ENCODE measurements at places on chromosomes 7 and 10.

- no peak for DNase-seq
Observed at GRCh38 chr7:20594023-20594422, 21.4 kb upstream of the ABCB5 start.

DNA sequence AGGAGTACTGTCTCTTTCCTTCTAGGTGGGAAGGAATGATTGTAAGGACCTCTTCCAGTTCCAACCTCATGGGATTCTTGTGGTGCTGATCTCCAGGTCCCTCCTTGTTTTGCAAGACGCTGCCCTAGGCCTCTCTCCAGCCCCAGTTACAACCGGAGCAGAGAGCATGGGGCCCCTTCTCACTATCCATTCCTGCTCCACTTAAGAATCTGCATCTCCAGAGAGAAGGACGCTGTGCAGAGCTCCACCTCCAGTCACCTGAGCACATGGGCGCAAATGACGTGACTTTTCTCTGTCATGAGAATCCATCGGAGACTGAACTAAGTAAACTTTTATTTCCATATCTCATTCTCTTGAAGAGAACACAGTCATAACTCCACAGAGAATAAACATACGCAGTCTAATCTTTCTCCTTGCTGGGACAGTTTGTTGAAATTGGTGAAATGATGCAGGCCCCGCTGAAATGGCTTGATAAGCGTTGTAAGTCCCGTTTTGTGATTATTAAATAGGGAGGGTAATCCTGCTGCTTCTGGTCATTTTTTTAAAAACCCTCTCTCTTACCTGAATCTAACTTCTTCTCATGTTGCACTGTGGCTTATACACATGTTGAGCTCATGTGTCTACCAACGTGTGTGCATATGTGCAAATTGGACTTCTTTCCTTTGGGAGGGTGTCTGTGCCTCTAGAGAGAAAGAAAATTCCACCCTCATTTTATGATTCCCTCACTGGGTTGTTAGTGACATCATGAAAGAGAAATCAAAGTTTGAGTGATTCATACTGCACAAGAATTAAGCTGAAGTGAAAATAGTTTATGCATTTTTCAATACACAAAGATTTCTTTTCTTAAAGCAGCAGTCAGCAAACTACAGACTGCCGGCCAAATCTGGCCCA is 133.2 kb upstream of the TBX20 start:
- DNase-seq, result no peak

DNA sequence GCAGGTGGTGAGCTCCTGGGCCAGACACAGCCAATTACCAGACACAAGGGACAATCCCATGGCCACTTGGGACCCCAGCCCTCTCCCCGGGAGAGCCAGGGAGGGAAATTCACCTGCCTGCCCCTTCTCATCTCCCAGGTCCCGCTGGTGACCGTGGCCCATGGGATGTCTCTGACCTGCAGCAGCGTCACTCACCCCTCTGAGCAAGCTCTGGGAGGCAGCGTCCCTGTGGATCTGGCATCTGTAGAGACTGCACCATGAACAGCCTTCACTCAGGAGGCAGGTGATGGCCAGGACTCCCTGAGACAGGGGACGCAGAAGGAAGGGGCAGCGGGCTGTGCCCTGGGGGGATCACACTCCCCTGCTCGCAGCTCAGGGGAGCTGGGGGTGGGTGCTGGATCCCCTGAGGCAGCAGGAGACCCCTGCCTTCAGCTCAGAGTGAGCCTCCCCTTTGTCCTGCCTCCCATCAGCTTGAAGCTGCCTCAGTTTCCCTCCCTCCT is 90.8 kb downstream of the FOXL3 start:
- DNase-seq, result no peak

- DNase-seq, result no peak
Observed at GRCh38 chr10:131446171-131446570, 134.7 kb upstream of the TCERG1L start.

DNA sequence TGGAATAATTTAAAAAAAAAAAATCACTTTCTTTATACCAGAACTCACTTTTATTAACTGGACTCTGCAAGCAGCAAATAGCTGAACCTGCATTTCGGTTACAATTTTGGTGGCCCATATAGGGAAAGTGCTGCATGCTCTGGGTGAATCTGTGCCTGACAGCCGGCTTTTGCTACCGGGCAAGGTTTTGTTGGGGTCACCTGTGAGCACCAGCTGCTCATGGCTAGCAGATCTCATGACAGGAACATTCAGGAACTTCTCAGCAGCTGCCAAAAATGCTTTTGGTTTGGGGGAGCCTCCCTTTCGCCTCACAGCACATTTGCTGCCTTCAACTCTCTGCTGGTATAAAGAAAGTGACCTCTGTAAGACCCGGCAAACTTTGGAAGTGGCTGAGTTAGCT is 13.2 kb upstream of the CREB3L2 start:
- no peak for DNase-seq

DNA sequence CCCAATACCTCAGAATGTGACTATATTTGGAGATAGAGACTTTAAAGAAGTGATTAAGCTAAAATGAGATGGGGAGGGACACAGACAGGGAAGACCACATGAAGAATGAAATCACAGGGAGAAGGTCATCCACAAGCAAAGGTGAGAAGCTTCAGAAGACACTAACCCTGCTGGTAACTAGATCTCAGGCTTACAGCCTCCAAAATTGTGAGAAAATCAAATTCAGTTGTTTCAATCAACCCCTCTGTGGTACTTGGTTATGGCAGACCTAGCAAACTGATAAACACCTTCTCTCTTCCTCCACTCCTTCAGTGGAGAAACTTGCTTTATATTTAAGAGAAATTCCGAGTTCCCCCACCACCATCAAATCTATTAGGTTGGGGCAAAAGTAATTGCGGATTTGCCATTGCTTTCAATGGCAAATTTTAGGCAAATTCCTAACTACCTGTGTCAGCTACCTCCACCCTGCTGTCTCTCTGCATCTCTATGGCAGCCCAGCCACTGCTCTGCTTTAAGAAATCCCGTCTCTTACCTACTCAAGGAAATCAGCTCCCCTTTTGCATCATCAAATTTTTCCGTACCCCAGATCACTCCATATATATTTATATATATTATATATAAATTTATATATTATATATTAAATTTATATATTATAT is 38.2 kb downstream of the SEMA3E start:
- no peak for DNase-seq

DNA sequence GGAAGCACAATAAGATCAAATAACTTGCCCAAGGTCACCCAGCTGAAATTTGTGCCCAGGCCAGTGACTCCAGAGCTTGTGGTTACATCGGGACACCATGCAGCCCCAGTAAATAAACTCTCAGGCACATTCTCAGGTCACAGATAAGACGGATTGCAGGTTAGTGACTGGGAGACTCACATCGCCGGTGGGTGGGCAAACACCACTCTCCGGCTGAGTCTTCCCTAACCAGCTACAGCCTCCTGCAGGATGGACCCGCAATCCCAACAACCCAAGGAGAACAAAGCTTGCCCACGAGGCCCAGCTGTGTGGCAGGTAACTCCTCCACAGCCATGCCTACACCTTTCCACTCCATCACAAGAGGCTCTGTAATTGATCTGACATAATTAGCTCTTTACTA is 81.7 kb upstream of the EFCAB10 start:
- no peak for DNase-seq

DNA sequence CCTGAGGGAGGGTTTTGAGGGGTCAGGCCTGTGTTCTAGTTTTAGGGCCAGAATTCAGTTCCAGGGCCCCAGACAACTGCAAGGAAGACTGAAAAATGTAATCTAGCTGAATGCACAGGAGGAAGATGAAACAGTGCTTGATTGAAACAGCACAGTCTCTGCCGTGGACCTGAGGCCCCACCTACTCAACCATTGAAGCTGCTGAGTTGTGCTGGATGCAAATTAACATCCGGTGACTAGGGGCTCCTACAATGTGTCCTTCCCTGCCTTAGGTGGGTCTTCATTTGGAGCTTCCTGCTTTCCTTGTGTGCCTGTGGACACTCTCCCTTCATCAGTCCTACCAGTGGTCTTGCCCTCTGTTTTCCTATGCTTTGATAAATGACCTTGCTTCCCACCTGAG is 5.7 kb downstream of the GLRX3 start:
- DNase-seq, result no peak

- no peak for DNase-seq
Observed at GRCh38 chr7:155204744-155205367, 92.8 kb upstream of the INSIG1 start.

DNA sequence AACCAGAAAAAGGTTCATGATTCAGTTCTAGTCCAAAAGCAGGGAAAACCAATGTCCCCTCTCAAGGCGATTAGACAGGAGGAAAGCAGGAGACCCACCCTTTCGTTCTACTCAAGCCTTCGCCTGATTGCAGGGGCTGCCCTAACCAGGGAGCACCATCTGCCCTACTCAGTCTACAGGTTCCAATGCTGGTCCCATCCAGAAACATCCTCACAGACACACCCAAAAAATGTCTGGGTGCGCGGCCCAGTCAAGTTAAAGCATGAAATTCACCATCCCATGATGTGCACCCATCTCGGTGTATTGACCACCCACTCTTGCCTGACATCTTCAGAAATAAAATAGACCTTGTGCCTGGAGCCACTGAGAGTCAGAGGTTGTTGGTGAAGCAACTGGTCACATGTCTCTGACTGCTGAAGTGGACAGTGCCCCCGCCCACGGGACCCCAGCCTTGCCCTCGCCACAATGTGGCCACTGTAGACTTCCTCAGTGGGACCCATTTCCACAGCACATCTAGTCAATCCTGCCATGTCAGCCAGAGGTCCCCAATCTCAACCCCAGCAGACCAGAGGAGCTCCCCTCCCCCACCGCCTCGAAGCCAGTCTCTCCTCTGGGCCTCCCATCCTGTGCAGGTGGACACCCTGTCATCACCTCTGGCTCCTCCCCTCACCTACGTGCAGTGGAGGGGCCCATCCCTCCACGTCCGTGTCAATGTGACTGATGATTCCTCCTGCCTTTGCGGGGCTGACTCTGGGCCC is 116.3 kb upstream of the PPP2R2D start:
- no peak for DNase-seq

DNA sequence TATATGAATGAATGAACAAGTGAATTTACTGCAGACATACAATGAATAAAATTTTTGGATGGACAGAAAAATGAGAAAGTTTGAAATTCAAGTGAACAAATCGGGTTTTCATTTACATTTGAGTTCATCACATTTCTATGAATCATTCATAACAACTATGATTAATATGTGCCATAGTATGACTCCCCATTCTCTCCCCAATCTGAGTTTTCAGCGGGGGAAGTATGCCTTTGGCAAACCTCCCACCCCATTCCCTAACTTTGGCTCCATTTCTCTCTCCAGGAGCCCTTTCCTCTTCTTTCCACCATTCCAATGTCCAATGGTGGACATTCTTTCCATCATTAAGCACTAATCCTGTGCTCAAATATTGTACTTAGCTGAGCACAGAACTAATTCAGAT is 96.8 kb upstream of the LSM8 start:
- DNase-seq, result no peak

GRCh38 chr7:113813471-113813870 is 105.3 kb downstream of the PPP1R3A start:
- no peak for DNase-seq

GRCh38 chr10:60916025-60916424 is 28.0 kb downstream of the RHOBTB1 start:
- DNase-seq, result no peak

DNA sequence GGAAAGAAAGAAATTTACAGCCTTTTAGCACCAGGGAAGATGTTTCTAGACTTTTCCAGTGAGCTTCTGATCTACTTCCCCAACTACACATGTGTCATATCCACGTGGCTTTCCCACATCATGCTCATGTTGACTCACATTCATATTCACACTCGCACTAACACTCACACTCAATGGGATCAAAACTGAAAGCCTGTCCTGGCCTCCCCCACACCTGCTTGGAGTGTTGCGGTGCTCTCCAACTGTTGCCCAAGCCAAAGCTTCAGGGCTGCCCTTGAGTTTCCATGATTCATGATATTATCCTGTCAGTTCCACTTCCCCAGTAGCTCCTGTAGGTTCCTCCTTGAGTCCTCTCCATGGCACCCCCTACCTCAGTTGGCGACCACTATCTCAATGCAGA is 444.4 kb downstream of the GATA3 start:
- DNase-seq, result no peak

GRCh38 chr10:125727436-125727835 is 7.9 kb downstream of the EDRF1 start:
- no peak for DNase-seq
